ENCODE measurements at places on chromosomes 1 and 21.

DNA sequence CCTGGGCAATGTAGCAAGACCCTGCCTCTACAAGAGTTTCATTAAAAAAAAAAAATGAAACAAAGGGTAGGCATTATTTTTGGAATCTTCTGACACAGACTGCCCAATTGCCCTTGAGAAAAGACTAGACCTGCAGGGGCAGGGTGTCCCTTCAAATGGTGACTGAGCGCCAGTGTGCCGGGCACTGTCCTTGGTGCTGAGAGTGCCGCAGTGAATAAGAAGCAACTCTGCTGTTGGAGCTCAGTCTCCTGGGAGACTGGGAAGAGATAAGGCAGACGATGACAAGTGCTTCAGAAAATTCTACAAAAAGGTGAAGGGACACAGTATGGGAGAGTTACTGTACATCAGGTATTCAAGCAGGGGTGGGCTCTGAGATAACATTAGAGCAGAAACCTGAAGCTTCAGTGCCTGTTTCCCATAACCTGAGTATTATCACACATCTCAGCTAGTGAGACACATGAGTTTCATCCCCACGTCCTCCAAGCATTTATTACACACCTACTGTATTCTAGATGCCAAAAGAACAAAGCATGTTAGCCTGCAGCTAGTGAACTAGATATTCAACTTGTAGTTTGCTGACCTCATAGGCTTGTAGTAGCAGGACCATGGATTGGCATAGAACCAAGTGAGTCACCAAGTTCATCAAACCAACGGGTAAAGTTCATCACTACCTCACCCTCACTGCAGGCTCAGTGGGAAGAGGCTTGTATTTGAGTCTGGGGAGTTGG, 18.4 kb upstream of the RPL11 start:
- peak; percentile 49 for DNase-seq

- no peak for DNase-seq
These were observed 74.9 kb upstream of the BCL10 start for GRCh38 chr1:85351202-85351828.

DNA sequence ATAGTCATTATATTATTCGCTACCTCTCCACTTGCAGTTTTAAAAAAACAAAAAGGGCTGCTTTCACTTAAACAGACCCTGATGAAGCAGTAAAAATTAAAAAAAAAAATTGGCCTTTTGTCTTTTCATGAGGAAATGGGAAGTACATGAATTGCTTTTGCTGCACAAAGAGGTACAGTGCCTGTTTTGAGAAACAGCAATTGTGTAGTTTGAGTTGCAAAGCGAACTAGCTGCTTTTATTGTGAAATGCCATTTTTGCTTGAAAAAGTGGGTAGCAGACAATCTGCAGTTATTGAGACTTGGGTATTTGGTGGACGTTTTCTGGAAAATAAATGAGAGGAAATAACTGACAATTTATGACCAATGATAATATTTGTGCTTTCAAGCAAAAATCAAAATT, 7.0 kb downstream of the DIP2A start:
- DNase-seq, result no peak

GRCh38 chr1:221286399-221286798, 407.2 kb downstream of the HLX start:
- no peak for DNase-seq

DNA sequence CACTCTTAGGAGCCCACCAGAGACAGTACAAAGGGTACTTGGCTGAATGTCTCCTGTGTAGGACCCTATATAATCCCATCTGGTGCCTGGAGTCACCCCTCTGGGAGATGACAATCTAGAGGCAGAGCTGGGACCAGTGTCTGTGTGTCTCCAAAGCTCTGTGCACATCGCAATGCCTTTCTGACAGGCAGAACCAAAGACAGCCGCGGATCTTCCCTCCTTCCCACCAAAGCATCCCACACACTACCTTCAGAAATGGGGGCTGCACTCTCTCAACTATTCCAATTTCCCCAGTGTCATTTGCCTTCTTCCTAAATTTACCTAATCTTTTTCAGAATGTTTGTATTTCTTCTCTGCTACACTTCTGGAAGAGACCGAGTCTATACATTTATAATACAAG, 12.0 kb downstream of the PGBD5 start:
- DNase-seq, result no peak

- no peak for DNase-seq
These were observed 80.4 kb upstream of the GCLM start for GRCh38 chr1:93989601-93990000.

DNA sequence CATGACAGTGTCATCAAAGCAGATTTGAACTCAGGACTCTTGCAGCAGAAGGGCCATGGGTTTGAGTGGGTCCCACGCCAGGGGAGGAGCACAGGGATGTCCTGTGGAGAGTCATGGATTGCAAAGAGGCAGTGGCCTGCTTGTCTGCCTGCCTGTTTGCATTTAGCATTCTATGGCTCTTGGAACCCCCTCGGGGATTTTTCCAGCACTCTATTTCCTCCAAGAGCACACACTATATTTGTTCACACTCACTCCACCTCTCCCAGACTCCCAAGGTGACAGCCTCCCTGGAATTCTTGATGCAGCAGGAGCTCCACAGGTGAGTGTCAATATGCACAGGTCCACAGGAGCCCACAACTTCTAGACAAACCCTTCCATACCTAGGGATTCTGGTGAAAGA, 73.1 kb upstream of the LRRN2 start:
- no peak for DNase-seq

GRCh38 chr1:209238356-209238755, 345.2 kb upstream of the CAMK1G start:
- DNase-seq, result no peak

DNA sequence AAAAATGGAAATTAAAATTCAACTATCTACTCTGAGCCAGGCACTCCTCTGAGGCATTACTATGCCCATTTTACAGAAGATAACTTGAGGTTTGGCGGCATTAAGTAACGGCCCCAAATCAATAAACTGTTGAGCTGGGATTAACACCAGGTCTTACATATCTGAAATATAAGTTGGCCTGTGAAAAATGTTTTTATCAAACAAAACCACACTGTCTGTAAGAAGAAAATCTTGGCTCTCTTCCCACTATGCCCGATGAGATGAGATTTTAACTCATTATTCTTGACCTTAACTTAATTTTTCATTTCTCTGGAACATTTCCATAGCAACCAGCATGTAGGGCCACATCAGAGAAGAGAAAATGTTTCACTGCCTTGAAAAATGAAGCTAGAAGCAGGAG, 21.8 kb downstream of the RC3H1 start:
- DNase-seq, result no peak

- peak; percentile 60 for DNase-seq
These were observed 1109.3 kb upstream of the B3GALT2 start for GRCh38 chr1:194295685-194296084.

GRCh38 chr1:11714831-11715575, 20.9 kb upstream of the AGTRAP start:
- DNase-seq, result no peak

DNA sequence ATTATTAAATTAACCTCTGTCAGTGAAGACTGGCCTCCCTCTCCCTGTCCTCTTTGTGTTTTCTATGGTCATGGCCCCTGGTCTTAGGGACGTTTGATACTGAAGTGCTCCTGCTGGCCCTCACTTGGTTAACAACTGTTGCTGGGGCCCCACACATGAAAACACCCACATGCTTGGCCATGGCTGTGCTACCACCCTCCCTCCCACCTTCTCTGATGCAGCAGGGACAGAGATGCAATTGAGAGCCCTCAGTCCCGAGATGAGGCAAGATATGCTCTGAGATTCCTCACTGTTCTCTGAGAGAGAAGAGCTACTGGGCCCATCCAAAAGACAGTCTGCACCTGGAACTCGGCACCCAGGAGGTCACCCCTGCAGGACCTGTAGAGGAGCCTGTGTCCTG, 33.3 kb downstream of the NCMAP start:
- DNase-seq, result no peak

DNA sequence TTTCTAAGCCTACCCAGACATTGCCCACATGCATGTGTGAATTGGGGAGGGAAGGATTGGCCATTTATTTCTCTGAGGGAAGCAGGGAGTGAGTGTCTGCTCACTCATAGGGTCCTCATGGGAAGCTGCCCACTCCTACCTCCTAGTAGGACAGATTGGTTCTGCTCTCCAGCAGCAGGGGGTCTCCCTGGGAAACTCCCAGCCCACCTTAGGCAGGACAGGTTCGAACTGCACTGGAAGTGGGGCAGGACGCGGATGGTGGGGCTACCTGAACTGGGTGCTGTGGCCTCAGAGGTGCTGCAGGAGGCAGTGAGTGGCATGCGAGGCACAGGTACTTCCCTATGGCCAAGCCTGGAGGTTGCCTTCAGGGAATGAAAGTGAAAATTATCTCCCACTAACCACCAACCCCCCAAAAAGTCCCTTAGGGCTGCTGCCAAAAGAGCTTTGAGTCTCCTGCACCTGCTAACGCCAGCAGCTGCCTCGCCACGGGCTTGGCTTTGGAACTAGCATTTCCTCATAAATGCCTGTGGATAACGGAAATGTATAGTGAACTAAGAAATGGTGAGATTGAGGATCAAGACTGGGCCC, 157.0 kb upstream of the COA6 start:
- DNase-seq, result no peak

DNA sequence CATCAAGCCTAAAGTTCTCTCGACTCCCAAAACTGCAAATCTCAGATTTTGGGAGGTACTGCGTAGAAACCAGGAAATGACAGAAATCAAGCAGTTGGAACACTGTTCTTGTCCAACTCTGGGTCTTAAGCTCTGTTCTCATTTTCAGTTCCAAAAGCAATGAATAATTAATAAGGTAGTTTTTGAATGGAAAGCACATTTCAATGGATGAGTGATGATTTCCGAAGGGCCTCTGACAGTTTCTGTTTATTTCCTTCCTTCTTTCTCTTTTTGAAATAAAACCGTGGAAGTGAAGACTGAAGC, 20.9 kb upstream of the TARBP1 start:
- DNase-seq, result no peak

DNA sequence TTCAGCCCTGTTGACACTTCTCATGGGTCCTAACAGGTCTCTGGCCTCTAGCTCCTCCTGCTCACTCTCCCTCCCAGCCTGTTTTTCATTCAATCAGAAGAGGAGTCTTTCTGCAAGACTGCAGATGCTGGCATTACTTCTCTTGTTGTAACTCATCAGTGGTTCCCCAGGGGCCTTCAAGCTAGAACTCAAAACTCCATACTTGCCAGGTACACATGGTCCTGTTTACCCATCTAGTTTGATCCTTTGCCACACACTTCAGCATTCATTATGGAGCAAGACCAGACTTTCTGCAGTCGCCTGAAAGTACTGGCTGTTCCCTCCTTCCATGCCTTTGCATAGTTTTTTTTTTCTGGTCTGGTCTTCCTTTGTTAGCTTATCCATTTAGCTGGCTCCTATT, 47.9 kb downstream of the SERBP1 start:
- no peak for DNase-seq

DNA sequence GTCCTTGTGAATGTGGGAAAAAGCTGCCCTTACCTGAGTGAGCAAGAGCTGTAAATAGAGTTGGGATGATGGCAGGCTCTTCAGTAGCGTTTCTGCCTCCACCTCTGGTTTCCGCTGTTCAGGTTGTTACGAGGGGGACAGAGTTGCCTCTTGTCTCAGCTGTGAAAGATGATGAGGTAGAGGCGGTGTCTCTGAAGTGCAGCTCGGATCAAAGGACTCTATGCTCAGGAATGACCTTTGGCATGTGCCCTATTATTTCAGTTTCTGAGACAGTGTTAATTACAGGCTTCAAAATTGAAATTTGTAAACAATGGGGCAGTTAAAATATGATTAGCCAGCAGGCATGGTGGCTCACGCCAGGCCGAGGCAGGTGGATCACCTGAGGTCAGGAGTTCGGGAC, 70.3 kb downstream of the VPS26C start:
- DNase-seq, result no peak

DNA sequence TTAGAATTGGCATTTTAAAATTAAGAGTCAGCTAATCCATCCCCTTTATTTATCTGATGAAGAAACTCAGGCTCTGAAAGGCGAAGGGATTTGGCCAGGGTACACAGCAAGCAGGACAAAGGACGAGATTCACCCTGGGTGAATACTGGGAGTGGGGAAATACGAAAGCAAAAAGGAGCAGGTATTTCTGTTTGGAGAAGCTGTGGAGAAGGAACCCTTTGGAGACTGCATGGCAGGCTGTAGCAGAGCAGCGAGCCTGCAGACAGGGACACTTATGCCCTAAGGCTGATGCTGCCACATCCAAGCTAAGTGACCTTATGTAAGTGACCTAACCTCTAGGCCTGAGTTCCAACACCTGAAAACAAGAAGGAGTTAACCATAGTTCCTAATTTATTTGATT, 207.2 kb upstream of the C1orf87 start:
- peak; percentile 1 for DNase-seq

GRCh38 chr1:219120624-219121544, 52.8 kb upstream of the LYPLAL1 start:
- no peak for DNase-seq

- no peak for DNase-seq
These were observed 321.0 kb downstream of the PLPP3 start for GRCh38 chr1:56258371-56258770.

- no peak for DNase-seq
These were observed 28.1 kb upstream of the PPP2R5A start for GRCh38 chr1:212257157-212257556.

GRCh38 chr1:179598631-179599030, 7.0 kb downstream of the TDRD5 start:
- no peak for DNase-seq

- DNase-seq, result no peak
These were observed 154.8 kb downstream of the TRABD2B start for GRCh38 chr1:47842228-47842919.

- DNase-seq, result peak; percentile 91
These were observed 15.9 kb downstream of the RNU5D-1 start for GRCh38 chr1:44714944-44715571.

- no peak for DNase-seq
These were observed 53.0 kb downstream of the SPAG17 start for GRCh38 chr1:118132000-118132399.

DNA sequence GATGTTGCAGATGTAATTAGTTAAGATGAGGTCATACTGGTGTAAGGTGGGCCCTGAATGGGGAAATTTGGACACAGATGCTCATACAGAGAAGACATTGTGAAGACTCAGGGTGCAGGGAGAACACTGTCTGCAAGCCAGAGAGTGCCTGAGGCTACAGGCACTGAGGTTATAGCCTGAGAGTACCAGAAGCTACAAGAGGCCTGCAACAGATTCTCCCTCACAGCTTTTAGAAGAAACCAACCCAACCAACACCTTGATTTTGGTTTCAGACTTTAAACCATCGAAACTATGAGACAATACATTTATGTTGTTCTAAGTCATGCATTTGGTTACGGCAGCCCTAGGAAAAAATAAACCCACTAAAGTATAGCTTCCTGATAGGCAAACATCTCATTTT, 321.7 kb upstream of the USP25 start:
- DNase-seq, result no peak

GRCh38 chr1:88646476-88647248, 37.4 kb upstream of the PKN2 start:
- no peak for DNase-seq

DNA sequence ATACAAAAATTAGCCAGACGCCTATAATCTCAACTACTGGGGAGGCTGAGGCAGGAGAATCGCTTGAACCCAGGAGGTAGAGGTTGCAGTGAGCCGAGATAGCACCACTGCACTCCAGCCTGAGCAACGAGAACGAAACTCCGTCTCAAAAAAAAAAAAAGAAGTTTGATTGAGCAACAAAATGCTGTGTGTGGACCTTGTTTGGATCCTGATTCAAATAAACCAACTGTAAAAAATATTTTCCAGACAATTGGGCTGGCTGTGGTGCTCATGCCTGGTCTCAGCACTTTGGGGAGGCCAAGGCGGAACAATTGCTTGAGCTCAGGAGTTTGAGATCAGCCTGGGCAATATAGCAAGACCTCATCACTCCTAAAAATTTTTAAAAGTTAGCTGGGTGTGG, 16.8 kb downstream of the PTAFR start:
- no peak for DNase-seq

- no peak for DNase-seq
These were observed 25.1 kb downstream of the TMEM201 start for GRCh38 chr1:9613625-9614299.

All from KBM-7 (cell line).